ENCODE measurements at places on chromosomes 5 and 9.

GRCh38 chr5:92459654-92460053 lies 1076.5 kb upstream of the ARRDC3 start:
- H3K27me3 ChIP-seq: no peaks in the 10 kb centered on the region
- H3K4me3 ChIP-seq: no peak overlapping the region
- H3K27ac ChIP-seq: no peak overlapping the region
- no peaks in the 10 kb centered on the region for H3K36me3 ChIP-seq

- H3K4me1 ChIP-seq: no peaks in the 10 kb centered on the region
- no peak overlapping the region for H3K4me3 ChIP-seq
- DNase-seq: no peak
- H3K27me3 ChIP-seq: no peaks in the 10 kb centered on the region
- H3K36me3 ChIP-seq: no peaks in the 10 kb centered on the region
Observed at GRCh38 chr9:113375057-113376023, 1.4 kb downstream of the HDHD3 start.

DNA sequence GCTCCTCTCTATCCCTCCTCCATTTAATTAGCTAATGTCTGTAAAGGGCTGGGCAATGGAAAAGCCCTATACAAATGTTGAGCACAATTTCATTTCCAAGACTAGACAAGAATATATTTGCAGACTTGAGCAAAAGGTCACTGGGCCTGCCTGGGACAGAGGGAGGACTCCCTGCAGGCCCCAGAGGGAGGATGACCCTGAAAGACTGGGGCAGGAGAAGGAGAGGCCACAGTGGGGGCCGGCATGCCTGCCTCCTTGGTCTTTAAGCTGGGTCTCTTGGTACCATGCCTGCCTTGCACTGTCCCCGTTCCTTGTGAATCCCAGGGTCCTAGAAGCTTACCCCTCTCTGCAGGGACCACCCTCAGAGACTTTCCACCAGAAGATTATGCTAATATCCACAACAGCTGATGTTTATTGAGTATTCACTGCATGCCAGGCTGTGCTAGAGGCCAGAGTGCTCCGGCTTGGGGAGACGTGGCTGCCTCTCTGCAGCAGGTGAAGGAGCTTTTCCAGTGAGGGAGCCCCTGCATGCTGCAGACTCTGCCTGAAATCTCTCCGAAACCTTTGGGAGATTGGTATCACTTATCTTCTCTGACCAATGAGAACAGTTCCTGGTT lies 72.7 kb upstream of the HSPA9 start:
- no peaks in the 10 kb centered on the region for H3K27me3 ChIP-seq
- no peak overlapping the region for H3K4me3 ChIP-seq
- no peak overlapping the region for H3K27ac ChIP-seq
- DNase-seq: no peak
- H3K4me1 ChIP-seq: peaks cover 9% of the 10 kb centered on the region
- H3K36me3 ChIP-seq: no peaks in the 10 kb centered on the region

- no peak for DNase-seq
- H3K4me1 ChIP-seq: no peaks in the 10 kb centered on the region
- H3K4me3 ChIP-seq: no peak overlapping the region
- H3K27me3 ChIP-seq: no peaks in the 10 kb centered on the region
Observed at GRCh38 chr9:109967651-109968642, 187.9 kb downstream of the PALM2AKAP2 start.

GRCh38 chr5:95838001-95838520 lies 15.5 kb upstream of the GLRX start:
- H3K36me3 ChIP-seq: no peaks in the 10 kb centered on the region
- no peaks in the 10 kb centered on the region for H3K4me1 ChIP-seq
- no peaks in the 10 kb centered on the region for H3K27me3 ChIP-seq
- no peak overlapping the region for H3K27ac ChIP-seq
- H3K4me3 ChIP-seq: no peak overlapping the region
- no peak for DNase-seq

GRCh38 chr5:112977440-112977861 lies 853 bp downstream of the DCP2 start:
- H3K4me1 ChIP-seq: peaks cover 4% of the 10 kb centered on the region
- H3K27me3 ChIP-seq: no peaks in the 10 kb centered on the region
- H3K4me3 ChIP-seq: peak overlapping the region; percentile 97
- H3K27ac ChIP-seq: peak overlapping the region; percentile 92
- no peaks in the 10 kb centered on the region for H3K36me3 ChIP-seq

DNA sequence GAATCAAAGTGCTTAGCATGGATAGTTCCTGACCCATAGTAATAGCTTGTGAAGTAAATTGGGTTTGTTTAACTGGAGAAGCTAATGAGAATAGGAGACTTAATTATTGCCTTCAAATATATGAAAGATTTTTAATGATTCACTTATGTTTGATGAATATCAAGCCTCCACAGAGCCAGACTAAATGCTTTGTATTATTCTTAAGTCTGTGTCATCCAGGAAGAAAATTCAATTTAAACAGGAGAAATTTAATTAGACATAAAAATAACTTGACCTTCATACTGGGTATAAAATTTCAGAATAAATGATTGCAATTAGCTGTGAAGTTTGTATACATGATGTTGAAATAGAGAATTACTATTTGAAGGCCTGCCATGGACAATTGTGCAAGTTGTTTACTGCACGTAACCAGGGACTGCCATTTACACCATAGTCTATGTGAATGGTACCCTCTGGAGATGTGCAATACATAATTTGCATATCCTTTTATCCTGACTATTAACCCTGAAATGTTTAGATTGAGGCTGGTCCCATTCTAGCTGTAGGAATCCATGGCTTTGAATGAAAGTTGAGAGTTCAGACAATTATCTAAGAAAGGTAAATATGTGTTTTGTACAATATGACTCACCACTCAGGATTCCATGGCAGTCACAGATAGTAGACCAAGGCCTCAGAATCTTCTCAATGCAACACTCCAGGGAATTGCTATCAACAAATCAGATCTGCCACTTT lies 133.5 kb upstream of the IL12B start:
- no peaks in the 10 kb centered on the region for H3K27me3 ChIP-seq
- peaks cover 2% of the 10 kb centered on the region for H3K4me1 ChIP-seq
- DNase-seq: peak; percentile 73
- H3K4me3 ChIP-seq: no peak overlapping the region
- no peaks in the 10 kb centered on the region for H3K36me3 ChIP-seq
- no peak overlapping the region for H3K27ac ChIP-seq

DNA sequence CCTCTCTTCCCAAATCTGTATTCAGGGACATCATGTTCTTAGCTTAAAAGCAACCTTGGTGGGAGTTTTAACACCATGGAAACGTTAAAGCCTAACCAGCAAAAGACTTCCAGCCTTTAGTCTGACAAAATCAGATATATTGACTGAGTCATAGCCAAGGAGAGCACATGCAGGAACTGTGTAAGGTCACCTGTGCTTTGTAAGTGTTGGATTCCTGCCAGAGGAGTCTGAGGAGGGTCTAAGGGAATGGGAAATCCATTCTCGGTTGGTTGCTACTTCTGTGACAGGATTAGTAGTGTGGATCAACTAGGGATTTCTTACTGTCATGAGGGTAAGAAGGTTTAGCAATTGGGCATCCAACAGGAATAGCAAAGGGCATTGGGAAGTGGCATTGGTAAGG lies 142.0 kb upstream of the CHD1 start:
- H3K36me3 ChIP-seq: no peaks in the 10 kb centered on the region
- no peak overlapping the region for H3K4me3 ChIP-seq
- no peaks in the 10 kb centered on the region for H3K4me1 ChIP-seq
- no peaks in the 10 kb centered on the region for H3K27me3 ChIP-seq
